ENCODE measurements at places on chromosomes 13 and 19.

DNA sequence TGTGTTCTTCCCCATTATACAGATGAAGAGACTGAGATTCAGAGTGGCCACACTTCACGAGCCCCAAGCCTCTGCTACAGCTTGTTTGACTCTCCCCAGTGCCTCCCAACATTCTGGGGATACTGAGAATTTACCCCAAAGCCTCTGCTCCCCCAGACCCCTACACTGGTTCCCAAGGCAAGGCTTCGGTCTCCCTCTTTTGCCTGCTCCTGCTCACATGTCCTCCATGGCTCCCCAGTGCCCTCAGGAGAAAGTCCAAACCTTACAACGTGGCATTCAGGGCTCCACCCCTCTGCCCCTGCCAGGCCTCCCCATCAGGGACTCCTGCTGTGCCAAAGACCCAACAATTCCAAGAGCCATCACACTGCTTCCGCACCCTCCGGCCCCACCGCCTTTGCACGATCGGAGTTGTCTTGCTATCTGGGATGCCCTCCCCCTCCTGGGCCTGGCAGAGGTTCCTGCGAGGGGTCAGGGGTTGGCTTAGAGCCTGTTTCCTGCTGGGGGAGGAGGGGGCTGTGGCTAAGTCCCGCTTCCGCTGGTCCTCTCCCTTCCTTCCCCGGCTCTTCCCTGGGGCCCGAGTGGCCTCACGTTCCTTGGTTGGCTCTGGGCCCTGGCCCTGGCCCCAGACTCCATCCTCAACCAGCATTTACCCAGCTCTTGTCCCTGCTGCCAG, 15.4 kb downstream of the GTPBP3 start:
- no peak for DNase-seq

GRCh38 chr19:2623798-2624197, 78.7 kb downstream of the GNG7 start:
- DNase-seq, result no peak

GRCh38 chr13:76630629-76631230, 255.5 kb downstream of the KCTD12 start:
- no peak for DNase-seq

DNA sequence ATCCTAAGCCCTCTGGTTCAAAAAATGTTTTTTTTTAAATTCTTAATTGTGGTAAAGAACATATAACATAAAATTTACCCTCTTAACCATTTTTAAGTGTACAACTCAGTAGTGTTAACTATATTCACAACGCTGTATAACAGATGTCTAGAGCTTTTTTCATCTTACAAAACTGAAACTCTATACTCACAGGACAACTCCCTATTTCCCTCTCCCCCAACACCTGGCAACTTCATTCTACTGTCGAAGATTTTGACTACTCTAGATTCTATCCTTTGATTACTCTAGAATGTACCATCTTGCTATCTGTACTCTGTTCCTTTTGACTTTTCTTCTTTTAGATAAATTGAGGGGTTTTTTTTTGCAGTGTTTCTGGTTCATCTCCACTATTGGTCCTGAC, 200.4 kb downstream of the KLF12 start:
- DNase-seq, result no peak

GRCh38 chr13:57640607-57641006, 9.1 kb downstream of the PCDH17 start:
- no peak for DNase-seq

- no peak for DNase-seq
These were observed 2.2 kb upstream of the LYPD5 start for GRCh38 chr19:43804432-43804831.

- no peak for DNase-seq
These were observed 4.7 kb downstream of the RPL28 start for GRCh38 chr19:55390461-55390880.

GRCh38 chr19:3708207-3708931, at the start of gene TJP3:
Gene TJP3 (plus strand): TSS chr19:3708384. CDS start chr19:3728433, 20,049 bp downstream.
- no peak for DNase-seq

DNA sequence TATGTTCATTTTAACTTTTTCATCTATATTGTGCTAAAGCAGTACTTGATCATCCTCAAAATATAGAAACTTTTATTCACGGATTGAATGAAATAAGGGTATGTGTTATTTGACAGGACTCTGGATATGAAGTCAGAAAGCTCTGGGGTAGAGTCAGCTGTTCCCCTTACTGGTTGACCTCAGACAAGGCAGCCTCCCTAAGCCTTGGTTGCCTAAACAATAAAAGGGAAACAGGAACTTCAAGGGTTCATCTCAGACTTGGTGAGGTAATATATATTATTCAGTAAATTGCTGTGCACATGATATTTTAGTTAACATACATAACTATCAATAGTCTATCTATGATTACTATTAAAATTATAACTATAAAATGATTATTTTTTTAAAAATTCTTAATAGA, 13.6 kb downstream of the POLR1D start:
- DNase-seq, result no peak

DNA sequence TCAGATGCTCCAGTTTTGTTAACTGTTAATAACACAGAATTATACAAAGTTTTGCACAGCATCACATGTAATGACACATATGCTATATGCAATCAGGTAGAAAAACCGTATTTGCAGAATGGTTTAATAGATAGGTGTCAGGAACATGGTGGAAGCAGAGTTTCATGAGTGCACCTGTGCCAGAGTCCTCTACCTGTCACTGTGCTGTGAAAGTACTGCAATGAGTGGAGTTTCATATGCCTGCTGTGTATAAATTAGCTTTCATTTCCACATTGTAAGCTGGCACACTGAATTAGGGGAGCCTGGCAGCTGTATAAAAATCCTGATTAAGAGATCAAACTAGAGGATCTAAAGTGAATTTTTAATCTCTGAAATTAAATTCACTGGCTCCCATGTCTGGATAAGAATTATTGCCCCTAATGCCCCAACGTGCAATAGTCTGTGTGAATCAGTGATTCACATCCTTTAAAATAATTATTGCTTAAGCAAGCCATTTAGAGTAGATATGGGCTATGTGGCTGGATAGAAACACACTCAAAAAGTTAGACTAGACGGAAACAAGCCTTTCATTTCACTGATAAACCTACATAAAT, 8.5 kb upstream of the EEF1AKMT1 start:
- no peak for DNase-seq

GRCh38 chr19:58560007-58560887, 1.8 kb upstream of the UBE2M start:
- DNase-seq, result no peak

DNA sequence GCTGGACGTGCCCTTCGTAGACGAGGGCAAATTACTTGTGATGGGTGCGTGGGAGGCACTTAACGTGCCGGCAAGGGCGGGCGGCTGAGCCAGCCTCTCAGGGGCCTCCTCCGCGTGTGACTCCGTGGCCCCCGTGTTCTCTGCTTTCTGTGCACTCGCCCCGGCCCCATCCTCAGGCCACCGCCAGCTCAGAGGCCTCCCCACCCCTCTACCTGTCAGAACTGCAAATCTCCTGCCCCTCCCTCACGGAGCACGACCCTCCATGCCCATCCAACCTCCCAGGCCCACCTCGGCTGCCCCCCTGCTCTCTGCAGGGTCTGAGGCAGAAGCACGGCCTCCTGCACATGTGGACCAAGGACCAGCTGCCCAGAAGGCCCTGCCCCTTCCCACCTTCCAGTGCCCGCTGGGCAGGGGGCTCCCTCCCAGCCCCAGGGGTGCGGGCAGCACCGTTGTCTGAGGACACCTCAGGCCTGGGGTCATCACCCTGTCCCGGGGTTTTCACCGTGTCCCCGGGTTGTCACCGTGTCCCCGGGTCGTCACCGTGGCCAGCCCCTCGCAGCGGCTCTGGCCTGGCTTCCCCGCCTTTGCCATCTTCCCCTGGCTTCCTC, 44.5 kb downstream of the TMEM255B start:
- no peak for DNase-seq

DNA sequence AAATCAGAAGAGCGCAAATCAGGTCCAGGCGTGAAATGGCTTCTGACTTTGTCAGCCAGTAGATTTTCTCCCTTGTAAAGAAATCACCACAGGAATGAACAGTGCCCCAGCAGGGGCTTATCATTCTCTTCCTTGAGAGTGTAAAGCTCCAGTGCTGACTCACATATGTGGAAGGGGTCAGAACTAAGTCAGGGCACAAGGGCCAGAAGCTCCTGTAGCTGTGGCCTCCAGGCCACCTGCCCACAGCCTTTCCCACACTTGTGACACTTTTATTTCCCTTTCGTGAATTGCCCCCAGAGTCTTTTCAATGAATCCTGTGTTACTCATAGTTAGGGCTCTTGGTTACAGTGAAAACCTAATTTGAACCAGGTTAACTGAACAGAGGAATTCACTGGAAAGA, 99.6 kb downstream of the SUCLA2 start:
- no peak for DNase-seq

- no peak for DNase-seq
These were observed 128.3 kb downstream of the GGACT start for GRCh38 chr13:100460266-100460665.

DNA sequence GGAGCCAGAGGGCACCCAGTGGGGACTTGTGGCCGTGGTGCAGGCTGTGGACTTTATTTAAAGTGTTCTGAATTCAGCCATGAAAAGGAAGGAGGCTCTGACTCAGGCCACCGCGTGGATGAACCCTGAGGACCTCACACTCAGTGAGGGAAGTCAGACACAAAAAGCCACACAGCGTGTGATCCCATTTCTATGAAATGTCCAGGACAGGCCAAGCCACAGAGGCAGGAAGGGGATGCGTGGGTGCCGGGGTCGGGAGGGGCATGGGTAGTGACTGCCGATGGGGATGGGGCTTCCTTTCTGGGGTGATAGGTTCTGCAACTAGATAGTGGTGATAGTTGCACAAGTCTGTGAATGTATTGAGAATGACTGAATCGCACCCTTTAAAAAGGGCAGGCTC, 8.7 kb upstream of the ZBTB7A start:
- DNase-seq, result no peak

Data from CD4-positive, alpha-beta T cell treated with Interleukin-2 at 100 ng/mL for 4 hours (primary cell).